ENCODE measurements at places on chromosomes 1 and 21.
A peak's percentile ranks its signal among the peaks of the same experiment; 100 is the strongest.

DNA sequence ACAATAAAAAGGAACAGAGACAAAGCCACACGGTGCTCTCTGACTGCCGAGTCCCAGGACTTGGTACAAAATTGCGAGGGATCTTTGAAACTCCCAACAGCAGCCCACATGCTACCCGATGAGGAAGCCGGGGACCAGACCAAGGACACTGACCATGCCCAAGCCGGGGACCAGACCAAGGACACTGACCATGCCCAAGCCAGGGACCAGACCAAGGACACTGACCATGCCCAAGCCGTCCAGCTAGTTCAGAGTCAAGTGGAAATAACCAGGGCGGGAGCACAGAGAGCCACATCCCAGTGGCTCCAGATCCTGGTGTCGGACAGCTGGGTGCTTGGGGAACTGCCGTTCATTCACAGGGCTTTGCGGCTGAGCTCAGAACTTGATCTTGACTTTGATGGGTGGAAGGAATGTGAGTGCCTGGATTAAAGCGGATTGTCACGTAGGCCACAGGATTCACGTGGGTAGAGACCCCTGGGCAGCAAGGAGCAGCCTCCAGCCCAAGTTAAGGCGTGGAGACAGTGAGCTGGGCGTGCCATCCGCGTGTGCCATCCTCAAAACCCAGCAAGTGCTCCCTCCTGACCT, 16.5 kb upstream of the TRAPPC10 start:
- DNase-seq: no peak

GRCh38 chr1:7616076-7616832, 154.8 kb upstream of the VAMP3 start:
- DNase-seq: no peak

DNA sequence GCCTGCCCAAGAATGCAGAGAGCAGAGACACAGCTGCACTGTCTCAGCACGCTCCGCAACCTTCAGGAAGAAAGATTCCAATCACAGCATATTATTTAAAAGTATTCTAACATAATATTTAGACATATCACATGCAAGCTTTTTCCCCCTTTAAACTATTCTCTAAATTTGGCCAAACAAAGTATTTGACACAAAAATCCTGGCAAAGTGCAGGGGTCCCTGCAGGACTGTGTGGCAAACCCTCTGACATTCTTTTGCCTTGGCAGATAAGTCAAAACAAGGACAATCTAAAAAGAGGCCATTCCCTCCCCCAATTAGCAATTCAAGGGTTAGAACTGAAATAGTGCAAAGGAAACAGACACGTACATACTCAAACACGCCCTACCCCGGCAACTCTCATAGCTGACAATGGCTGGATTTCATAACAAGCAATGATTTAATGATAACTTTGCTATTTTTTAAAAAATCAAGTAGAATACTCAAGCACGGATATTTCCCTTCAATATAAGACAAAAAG, 225.3 kb downstream of the MRPL39 start:
- DNase-seq: no peak

- no peak for DNase-seq
Measured at GRCh38 chr21:33937146-33937545, 21.5 kb upstream of the ATP5PO start.

DNA sequence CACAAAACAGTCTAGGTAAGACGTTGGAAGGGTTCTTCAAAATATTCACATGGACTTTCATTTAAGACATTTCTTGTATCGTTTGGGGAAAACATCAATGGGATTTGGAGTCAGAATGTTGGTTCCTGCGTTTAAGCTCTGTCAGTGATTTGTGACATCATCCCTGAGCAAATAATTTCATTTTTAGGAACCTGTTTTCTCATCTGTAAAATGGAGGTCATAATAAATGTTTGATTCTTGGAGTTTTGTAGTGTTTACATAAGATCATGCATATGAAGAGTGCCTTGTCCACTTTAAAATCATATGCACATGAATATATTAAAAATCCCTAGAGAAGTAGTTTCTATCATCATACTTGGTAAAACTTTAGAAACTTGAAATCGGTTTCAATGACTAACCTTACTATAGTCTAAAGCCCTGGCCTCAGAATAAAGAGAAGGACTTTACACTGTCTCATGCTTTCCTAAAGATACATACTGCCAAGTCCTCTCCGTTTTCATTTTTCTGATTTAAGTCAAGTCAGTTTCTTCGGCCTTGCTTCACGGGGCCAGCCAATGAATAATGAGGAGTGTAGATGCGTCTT, 178.4 kb downstream of the ADSS2 start:
- no peak for DNase-seq

DNA sequence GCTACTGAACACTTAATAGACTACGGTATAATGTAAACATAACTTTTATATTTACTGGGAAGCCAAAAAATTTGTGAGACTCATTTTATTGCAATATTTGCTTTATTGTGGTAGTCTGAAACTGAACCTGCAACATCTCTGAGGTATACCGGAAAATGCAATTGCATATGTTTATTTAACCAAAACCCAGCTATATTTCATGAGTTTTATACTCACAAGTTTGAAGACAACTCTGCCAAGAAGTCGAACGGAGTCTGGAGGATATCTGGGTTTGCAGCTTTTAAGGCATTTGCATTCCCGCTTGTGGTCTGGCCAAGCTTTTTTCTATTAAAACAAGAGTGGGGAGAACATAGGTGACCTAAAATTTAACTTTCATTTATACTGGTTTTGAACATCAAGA, 171.9 kb downstream of the SMYD3 start:
- no peak for DNase-seq

DNA sequence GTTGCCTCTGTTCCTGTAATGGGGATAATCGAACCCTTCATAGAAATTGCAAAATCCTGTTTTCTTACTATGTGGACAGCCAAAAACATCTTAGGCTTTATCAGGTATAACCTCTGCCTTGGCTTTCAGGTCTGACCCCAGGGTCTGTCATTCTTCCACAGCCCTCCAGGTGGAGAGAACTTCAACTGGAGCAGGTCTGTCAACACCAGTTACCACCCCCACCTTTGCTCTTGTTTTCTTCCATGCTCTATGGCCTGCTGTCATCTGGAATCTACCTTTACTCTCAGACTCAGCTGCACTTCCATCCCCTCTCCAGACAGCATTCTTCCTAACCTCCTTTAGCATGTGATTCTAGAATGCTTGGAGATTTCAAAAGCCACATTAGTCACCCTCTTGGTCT, 10.4 kb upstream of the GJA9 start:
- DNase-seq: no peak

GRCh38 chr1:202848191-202848542, 37.4 kb downstream of the PCAT6 start:
- no peak for DNase-seq

- DNase-seq: peak; percentile 77
Measured at GRCh38 chr1:205812271-205812877, 624 bp downstream of the SLC41A1 start.

- DNase-seq: no peak
Measured at GRCh38 chr1:52216907-52217458, 75.1 kb downstream of the ZFYVE9 start.

GRCh38 chr1:236864996-236865817, 70.1 kb downstream of the MTR start:
- DNase-seq: no peak

DNA sequence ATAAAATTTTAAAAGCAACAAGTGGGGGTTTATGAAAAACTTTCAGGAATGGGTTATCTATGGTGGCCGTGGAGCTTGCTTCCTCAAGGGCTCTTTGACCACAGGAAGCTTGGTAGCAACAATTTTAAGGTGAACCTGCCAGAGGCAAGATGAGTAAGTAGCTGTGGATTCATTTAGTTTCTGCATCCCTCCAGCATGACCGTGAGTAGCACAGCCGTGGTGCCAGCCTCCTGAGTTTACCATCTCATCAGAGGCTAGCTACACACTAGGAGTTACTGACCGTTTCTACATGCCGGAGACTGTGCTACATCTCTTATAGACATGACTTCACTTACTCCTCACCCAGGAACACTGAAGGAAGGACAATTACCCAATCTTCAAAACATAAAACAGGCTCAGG, 30.1 kb upstream of the PLEKHG5 start:
- no peak for DNase-seq
